8988T (cell line): ENCODE measurements at places on chromosomes 6 and 20.

DNA sequence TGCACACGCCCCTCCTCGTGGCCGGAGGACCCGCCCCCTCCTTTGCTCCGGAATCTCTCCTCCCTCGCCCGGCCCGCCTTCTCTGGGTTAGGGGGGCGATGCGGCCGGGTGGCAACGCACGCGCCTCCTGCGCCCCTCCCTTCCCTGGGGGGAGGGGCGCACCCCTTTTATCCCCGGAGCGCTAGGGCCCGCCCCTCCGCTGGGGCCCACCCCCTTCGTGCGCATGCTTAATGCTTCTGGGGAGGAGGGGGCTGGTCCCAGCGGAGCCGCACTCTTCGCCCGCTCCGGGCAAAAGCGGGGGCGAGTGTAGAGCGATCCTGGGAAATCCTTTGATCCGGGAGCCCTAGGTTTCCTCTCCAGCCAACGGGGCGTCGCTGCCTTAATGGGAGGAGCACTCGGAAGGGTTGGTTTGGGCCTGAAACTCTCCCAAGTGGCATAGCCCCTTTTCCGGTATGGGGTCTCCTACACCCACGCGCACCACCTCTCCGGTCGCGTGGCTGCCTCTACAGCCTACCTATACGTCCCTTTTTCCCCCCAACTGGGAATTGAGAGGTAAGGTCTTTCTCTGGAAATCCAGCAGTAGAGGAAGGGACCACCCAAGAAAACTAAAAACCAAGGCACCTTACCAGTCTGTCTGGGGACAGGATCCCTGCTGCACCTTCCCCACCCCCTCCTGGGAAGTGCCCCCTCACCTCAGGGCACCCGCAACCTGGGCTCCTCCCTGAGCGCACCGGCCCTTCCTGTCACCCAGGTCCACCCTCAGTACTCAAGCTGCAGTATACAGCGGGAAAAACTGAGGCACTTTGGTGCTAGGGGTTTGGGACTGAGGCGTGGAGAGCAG, 2.1 kb downstream of the SOX12 start:
- peak; percentile 86 for DNase-seq

GRCh38 chr20:62652041-62652893, 10.0 kb downstream of the SLCO4A1 start:
- peak; percentile 92 for DNase-seq

- DNase-seq, result no peak
Observed at GRCh38 chr6:150720774-150721233, 121.1 kb downstream of the PLEKHG1 start.

DNA sequence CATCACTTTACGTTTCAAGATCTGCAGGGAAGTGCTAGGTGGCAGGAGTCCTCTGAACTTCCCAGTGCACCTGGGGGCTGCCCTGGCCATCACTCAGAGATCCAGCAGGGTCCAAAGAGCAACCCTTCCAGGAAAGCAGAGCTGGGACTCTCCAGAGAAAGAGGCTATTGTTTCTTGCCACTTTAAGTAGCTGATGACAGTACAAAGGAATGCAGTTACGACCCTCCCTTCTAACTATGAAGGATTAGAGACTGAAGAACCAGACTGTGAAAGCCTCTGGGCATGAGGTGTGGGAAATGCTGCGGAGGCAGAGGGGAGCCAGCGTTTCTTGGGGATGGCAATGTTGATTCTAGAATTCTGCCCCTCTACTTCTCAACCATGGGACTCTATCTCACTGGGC, 189.1 kb upstream of the SUPT3H start:
- no peak for DNase-seq

DNA sequence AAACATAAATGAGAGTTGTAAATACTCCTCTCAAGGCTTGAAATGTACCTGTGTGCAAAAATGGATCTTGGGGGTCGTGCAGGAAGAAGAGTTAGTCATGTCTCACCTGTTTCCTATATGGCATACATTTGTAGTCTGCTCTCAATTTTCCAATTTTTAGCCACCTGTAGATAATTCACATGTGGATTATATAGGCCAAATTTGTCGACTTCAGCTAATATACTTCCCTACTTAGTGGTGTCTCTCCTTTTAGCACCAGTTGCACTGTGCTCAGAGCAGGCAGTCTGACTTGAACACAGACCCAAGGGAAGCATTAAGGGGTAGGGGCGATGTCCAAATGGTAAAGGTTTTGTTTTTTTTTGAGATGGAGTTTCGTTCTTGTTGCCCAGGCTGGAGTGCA, 1.9 kb downstream of the RBM24 start:
- no peak for DNase-seq

DNA sequence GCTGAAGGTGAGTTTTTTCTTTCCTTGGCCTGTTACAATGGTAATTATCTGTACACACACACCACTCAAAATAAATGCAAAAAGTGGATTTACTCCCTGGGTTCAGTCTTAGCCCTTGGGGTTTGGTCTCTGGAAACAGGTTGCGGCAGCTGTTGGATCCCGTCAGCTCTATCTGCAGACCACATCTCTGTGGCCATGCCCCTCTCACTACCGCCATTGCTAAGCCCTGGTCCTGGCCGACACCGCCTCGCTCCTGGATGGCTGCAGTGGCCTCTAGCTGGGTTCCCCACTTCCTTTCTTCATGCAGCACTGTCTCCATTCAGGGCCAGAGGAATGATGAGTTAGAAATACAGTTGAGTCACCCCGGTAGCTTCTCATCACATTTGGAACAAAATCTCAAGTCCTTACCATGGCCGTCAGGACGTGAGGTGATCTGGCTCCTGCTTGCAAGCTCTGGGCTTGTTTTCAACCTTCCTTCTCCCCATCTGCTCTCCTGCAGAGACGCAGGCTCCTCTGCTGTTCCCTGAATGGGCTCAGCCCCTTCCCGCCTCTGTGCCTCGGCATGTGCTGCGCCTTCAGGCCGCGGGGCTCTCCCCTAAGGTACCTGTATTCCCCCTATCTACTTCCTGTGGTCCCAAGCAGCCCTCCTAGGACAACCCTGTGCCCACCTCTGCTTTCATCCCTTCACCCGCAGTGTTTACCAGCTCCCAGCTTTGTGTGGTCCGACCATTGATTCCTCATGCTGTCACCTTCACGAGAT, 38.0 kb downstream of the EFCAB8 start:
- DNase-seq, result no peak

DNA sequence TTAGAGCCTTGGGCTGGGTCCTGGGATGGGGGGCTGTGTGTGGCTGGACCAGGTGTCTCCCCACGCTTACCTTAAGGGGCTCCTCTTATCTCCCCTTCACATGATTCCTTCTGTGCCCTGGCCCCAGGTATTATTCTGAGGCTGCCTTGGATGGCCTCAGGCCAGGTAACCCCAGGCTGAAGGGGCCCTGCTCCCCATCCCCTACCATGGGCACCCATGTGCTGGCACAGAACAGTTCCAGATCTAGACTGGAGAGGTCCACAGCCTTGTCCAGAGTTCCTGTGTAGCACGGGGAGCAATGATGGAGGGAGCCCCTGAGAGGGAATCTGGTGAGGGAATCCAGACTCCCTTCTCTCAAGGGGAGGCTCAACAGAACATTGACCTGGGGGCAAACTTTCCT, 32.1 kb downstream of the MOCS1 start:
- DNase-seq, result no peak

GRCh38 chr20:63048516-63049190, 41.9 kb upstream of the BHLHE23 start:
- no peak for DNase-seq

DNA sequence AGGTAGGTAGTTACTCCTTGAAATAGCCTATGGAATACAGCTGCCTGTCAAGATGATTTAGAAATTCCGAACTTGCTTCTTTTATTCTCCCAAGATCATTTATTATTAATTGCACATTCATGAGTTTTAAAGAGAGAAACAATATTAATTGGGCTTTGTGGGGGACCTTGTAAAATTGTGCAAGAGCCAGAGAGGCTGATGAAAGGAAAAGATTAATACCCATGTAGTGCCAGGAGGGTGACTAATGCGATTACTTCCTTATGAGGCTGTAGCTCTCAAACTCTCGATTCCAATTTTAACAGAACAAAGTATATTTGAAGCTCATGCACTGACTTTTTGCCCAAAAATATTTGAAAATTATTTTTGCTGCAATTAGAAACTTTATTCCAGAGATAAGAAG, 423.8 kb upstream of the ID4 start:
- DNase-seq, result no peak
